ENCODE measurements at places on chromosomes 12 and 14. TPM values are rescaled to one million over a fixed set of nuclear protein-coding genes. Genes with fewer than 3 reads are reported as not detected.

Gene CLEC1B
- total RNA-seq = not detected

Gene SLC41A2
- 152 TPM for total RNA-seq

Gene CARMIL3
- 0.10 TPM for total RNA-seq

DNA sequence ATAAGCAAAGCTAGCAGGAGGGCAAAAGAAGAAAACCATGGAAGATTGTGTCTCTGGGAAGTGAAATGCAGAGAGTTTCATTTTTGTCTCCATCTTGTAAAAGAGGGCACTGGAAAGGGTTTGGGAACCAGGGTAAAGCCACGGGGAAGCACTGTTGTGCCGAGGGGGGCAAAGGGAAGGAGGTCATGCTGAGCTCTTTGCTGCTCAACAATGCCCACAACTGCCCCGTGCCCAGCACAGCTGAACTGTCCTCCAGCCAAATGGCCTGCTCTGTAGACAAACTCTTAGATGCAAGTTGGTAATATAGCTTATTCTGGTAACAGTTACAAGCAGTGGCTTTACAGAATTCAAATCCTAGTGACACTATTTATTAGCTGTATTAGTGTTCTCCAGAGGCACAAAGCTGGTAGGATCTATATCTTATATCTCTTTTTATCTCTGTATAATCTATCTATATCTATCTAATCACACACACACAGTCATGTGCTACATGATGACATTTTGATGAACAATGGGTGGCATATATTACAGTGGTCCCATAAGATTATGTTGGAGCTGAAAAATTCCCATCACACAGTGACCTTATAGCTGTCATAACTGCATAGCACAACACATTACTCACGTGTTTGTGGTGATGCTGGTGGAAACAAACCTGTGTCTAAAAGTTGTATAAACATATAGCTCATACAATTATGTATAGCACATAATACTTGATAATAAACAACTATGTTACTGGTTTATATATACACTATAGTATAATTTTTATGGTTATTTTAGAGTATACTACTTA is 203.4 kb upstream of the DDHD1 start:
- no peak for DNase-seq

- peak; percentile 86 for DNase-seq
Measured at GRCh38 chr12:63918800-63919300, 74.3 kb downstream of the SRGAP1 start.

- DNase-seq = no peak
Measured at GRCh38 chr12:118029166-118029565, 12.7 kb downstream of the RFC5 start.

DNA sequence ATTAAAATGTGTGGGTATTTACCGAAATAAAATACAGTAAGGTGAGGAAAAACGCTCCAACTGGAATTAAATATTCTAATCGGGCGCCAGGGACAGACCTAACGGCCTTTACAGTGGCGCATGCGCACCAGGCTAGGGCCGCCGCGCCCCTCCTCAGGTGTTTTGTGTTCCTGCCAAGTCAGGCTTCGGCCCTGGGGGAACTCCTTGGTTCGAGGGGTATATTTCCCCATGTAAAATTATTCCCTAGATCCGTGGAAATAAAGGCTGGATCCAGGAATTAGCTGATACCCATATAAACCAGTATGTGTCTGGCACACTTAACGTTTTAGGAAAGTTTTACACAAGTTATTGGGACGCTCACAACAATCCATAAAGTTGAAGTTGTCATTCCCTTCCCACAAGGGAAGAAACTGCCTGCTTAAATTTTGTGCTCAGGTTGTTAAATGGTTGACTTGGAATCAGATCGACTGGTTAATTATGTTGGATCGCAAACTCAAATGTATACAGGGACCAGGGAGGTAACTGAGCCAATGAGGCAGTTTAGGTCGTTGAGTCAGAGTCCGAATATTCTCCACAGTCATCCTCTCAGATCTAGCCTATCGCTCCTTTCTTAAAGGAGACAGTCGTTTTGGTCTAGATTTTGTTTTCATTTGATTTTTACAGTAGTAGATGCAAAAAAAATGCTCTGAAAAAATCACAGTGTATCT is 621 bp upstream of the ANAPC7 start:
- peak; percentile 45 for DNase-seq

DNA sequence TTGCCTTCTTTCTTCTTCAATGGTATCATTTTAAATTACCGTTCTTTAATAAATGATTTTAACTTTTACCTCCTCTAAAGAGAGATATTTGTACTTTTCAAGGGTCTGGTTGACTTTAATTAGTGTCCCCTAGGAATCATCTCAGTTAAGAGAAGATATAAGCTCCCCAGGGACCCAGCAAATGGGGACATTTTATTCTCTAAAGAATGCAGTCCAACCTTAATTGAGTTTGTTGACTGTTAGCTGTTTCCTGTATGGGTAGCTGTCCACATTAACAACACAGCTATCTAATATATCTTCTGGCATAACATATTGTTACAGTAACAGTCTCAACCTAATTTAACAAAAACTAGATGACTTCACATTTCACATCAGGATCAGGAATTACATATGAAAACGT is 241.6 kb upstream of the NPAS3 start:
- no peak for DNase-seq

DNA sequence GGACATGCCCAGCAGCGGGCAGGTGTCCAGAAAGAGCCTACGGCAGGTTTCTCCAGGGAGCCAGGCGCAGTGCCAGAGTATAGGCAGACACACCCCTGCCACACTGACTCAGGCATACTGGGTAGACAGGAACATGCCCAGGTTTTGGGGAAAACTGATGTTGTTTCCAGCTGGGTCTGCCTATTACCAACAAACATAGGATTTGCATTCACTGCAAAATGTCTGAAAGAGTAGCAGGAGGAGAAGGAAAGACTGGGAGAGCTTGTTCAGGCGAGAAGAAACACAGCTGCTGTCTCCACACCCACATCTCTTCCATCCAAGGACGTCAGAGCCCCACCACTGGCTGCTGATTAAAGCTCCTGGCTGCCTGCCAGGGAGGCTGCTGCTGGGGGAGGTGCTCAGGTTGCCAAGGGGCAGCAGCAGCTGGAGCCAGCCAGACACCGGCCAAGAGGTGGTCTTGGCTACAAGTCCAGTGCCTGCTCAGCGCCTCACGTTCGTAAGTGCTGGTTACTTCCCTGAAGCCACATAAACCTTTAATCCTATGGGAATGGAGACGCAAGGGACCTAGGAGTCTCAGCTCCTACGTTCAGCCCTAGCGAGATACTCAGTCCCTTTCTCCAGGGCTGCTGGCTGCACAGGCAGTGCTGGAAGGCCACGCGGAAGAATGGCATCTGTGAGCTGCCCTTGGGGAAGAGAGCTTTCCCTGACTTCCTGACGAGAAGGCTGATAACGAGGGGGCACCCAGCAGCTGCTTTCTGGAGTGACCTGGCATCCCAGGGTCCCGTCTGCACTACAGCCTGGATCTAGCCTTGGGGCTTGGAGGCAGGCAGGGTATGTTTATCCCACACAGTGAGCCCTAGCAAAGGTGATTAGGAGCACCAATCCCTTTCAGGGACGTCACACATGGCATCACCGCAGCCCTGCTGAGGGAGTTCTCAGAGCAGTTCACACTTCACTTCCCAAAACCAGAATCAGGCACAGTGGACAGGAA is 58.1 kb downstream of the PLEKHG3 start:
- peak; percentile 82 for DNase-seq

DNA sequence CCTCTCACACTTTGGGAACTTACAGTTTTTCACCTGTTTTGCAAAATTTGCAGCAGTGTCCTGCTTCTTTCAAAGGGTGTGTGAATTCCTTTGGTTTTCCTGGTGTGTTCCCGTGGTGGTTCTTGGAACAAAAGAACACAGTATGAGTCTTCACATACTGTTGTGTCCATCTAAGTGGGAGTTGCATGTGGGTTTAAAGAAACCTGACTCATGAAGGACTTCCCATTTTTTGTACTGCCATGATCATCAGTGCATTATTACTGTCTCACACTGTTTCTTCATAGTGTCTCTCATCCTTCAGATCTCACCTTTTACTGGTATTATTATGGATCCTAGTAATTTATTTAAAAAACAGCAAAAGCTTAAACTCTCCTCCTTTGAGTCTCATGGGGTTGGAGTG is 3.8 kb upstream of the GZMH start:
- DNase-seq = no peak

DNA sequence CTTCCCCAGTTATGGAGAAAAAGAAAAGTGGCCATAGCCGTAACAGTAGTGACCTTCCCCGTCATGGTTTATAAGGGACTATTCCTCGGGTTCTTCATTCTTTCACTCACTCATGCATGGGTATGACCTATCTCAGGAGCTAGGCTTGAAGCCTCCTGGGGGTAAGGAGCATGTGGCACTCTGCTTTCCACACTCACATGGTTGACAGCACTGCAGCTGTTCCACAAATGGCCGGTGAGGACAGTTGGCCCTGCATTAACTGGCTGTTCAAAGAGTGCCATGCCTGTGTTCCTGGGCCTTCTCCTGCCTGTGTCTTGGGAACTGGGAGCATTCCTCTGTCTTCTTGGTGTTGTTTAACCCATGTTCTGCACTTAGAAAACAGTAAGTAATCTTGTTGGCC is 66.2 kb upstream of the PNMA1 start:
- DNase-seq = no peak

Data from renal cortical epithelial cell (primary cell).